ENCODE measurements at places on chromosomes 1 and 21.

DNA sequence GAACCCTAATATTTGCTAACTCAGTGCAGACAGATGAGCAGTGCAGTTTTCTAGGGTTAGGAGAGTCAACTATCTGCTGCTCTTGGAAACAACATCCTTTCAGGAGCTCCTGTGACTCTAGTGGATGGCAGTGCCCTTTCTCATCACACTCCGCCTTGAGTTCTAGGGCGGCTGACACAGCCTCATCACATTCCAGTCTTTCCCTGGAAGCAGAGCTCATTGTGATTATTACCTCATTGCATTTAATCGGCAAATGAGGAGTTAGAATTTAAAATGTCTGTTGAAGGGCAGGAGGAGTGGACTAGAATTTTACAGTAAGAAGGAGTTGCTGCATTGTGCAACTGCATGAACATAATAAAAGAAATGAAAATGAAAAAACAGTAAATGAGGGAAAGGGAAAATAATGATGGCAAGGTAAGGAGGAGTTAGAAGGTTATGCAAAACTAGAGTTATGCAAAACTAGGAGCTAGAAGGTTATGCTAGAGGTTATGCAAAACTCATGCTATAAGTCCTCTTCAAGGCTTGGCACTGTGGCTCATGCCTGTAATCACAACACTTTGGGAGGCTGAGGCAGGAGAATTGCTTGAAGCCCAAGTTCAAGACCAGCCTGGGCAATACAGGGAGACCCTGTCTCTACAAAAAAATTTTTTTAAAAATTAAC is 6.9 kb upstream of the PTGFRN start:
- no peak for DNase-seq

GRCh38 chr1:110070671-110071242 is at the start of gene ALX3:
Gene ALX3 (minus strand): TSS chr1:110070672. CDS start chr1:110070612, 60 bp downstream.
- DNase-seq: no peak

- DNase-seq: no peak
Observed at GRCh38 chr1:13585612-13585991, 2.0 kb downstream of the PDPN start.

GRCh38 chr1:198373376-198373775 is 167.1 kb downstream of the ATP6V1G3 start:
- DNase-seq: no peak

DNA sequence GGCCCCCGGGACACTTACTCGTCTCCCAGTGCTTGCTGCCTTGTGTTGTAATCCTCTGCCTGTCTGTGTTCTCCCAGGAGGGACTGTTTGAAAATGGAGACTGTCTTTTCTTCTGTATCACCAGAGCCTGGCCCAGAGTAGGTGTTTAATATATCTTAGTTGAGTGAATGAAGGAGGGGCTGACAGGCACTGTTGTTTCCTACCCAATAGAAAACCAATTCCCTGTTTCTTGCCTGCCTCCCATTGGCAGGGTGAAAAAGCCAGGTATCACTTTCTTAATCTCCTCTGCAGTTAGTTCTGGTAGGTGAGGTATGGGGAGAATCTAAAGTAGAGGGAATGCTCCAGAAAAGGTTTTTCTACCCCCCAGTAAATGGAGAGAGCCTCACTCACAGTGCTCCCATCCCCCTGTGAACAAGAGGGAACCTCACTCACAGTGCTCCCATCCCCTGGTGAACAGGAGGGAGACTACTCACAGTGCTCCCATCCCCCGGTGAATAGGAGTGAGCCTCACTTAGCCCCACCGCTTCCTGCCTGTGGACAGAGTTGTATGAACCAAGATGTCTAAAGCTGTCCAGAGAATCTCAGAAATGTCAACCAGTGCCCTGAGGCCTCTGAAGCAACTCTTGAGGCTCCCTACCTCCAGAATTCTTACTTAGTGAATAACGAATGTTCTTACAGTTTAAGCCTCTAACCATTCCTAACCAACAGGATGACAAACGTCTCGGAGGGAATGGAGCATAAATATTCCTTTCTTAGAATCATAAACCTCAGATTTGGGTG is at the start of gene GJA5:
Gene GJA5, minus strand, starts transcription at position 122 of the 780 bp plus-strand sequence. CDS start 1,364 bp downstream, outside the sequence.
- DNase-seq: no peak

DNA sequence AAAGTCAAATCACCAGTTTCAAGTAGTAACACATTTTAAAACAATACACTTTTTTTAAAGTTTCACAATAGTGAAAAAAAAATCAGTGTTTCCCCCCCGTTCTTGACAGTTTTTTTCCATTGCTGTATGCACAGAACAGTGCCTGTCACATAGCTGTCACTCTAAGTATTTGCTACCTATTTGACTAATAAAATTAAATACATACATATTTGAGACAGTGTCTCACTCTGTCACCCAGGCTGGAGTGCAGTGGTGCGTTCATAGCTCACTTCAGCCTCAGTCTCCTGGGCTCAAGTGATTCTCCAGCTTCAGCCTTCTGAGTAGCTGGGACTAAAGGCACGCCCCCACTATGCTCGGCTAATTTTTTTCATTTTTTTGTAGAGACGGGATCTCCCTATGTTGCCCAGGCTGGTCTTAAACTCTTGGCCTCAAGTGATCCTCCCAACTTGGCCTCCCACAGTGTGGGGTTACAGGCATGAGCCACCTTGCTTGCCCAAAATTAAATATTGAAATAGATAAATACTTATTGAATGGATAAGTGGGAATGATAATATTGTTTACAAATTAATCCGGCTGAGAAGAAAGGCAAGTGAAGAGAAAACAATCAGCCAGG is 12.6 kb upstream of the RHBG start:
- no peak for DNase-seq

DNA sequence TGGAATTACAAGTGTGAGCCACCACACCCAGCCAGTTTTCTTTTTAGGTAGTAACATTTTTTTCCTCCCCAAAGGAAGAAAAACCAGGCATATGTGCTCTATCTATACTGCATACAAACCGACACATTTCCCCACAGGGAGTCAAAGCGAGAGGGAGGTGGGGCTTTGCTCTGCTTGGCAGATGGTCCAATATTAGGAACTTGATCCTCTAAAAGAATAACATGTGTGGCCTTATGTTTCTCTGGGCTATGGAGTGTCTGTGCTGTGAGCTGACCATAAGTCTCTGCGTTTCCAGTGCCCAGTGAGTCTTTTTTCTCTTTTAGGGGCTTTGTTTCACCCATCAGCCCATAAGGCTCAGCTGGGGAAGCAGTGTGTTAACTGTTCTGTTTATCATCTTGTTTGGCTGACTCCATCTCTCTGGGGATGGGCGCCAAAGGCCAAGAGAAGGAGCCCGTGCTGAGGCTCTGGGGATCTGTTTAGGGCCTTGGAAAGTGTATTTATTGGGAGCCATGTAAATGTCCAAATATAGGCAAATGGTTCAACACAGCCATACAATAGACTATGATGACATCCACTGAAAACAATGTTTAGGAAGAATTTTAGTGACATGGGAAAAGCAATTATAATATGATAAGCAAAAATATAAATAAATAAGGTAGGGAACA is 20.2 kb downstream of the LMOD1 start:
- DNase-seq: no peak

DNA sequence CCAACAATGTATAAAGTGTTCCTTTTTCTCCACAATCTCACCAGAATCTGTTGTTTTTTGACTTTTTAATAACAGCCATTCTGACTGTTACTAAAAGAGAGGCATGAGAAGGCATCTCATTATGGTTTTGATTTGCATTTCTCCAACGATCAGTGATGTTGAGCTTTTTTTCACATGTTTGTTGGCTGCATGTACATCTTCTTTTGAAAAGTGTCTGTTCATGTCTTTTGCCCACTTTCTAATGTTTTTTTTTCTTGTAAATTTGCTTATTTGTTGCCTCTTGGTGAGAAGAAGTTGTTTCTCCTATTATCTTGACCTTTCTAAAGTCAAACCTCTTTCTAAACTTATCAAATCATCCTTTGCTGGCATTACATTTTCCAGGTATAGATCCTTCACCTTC is 80.8 kb downstream of the ACBD6 start:
- DNase-seq: no peak

DNA sequence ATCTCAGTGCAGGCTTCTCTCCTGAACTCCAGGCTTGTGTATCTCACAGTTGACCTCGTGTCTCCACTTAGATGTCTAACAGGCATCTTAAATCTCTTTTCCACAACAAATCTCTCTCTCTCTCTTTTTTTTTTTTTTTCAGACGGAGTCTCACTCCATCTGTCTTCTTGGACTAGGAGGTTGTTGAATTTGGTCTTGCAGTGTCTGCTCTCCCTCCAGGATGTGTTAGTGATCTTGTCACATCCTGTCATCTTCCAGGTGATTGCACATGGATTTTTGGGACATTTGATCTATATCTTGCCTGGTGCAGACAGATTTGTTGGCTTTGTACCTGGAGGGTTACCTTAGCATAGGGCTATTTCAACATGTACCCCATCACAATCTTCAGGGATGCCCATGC is 26.5 kb upstream of the KCNA10 start:
- no peak for DNase-seq

DNA sequence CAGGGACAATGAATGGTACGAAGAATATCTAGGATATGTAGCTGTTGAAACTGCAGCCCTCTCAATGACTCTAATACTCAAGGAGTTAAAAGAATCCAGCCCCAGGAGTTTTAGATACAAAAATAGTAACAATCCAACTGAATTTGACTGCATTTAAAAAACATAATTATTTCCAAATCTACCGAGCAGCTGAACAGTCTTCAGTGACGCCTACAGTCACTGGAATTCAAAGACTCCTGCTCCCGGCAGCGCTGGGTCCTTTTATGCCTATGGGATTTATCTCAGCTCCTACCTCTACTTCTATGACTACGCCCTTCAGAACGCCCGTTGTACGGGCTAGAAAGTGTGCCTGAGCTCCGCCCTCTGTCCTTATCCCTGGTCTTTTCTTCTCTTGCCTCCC is 55.7 kb downstream of the WARS2 start:
- DNase-seq: no peak

GRCh38 chr1:200959411-200959921 is 64.0 kb downstream of the KIF21B start:
- DNase-seq: no peak

- DNase-seq: no peak
Observed at GRCh38 chr1:181398544-181398943, 84.8 kb upstream of the CACNA1E start.

DNA sequence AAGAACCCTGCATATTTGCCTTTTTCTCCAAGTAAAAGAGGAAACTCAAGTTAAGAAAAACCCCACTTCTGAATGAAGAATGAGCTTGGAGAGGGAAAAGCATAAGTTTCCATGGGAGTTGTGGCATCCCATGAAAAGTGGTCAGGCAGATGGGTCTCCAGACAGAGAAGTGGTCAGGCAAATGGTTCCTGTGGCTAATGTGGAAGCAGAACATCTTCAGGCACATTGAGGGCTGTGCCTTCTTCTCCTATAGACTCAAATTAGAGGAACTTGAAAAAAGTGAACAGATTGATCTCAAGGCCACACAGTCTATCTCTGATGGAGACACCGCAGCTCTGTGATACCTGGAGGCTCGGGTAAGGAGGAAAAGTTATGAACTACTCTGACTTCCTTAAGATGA is 55.7 kb upstream of the KIRREL1 start:
- peak; percentile 76 for DNase-seq

DNA sequence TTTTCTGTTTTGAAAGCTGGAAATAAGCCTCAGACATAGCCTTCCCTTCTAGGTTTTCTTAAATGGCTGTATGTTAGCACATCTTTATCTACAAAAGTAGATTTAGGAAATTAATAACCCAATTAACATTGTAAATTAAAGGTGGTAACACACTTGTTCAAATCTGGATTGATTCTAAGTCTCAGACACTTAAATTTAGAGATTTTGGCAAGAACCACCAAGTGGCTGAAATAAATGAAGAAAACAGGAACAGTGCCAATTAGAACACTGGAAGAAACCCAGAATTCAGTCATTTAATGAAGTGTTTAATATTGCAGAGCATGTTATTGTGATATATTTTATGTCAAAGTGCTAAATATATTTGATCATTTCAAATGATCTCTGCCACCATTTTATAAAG is 628.2 kb downstream of the USP25 start:
- no peak for DNase-seq

DNA sequence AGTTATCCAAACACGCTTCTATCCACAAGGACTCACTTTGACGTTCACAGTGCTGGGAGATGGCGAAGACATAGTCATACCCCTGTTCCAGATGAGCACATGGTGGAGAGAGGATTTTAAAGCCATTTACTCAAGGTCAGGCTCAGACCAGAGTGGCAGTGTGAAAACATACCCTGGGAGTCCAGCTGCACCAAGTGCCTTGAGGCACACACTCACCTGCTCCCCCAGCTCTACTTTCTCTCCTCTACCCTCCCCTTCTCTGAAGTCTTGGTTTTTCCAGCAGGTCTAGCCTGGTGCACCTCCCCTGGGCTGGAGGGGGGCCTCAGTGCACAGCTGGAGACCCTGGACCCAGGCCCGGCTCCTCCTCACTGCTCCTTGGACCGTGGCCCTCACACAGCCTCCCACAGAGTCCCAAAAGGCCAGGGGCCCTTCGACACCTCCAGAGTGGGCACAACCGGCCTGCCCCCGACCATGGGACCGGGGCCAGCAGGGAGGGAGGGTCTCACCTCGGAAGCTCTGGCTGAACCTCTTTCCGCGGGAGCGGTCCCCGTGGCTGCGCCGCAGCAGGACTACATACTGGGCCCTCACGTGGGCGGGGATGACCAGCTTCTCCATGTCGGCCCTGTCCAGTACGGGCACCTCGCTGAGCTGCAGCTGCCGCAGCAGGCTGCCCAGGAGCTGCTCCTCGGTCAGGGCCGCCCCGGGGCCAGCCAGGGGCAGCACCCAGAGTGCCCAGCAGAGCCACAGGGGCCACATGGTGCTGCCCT is 452 bp downstream of the LEFTY2 start:
- no peak for DNase-seq

- no peak for DNase-seq
Observed at GRCh38 chr1:94623560-94624148, 82.1 kb upstream of the F3 start.

DNA sequence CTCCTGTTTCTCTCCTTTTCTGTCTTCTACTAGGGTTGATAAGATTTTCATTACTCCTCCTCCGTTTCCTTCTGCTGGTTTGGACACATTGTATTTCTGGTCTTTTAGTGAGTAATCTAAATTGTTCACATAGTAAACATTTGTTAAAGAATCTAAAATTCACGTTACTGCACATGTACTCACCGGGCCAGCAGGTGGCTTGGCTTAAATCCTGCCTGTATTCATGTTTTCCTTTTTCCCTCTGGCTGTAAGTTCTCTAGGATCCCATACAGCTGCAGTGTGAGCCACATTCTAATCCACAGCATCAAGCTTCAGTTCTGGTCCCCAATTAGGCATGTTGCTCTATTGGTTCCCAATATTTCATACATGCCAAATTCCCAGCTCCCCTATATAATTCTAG is 958.3 kb downstream of the ADGRL2 start:
- DNase-seq: no peak

DNA sequence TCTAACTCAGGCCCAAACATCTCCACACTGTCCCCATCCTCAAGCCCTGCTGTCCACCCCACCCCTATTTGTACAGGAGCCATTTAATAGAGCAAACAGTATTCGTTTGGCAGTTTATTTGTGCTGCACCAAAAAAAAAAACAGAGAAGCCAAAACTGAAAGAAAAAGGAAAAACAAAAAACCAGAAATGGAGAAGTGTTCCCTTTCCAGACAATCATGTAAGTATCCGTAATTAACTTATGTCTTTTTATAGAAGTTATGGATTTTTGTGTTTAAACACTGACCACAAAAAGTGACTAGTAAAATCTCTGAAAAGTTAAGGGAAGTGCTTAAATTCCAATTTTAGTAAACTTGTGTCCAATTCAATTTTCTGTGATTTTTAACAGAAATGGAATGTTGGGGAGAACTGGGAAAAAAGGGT is 40.4 kb upstream of the ZBTB18 start:
- peak; percentile 80 for DNase-seq

- no peak for DNase-seq
Observed at GRCh38 chr1:41712695-41713094, 206.0 kb downstream of the HIVEP3 start.

GRCh38 chr1:49416758-49417157 is 607.0 kb downstream of the AGBL4 start:
- DNase-seq: no peak

Data from MV-4-11 (cell line).